ENCODE measurements at places on chromosomes 12 and 14.
A peak's percentile ranks its signal among the peaks of the same experiment; 100 is the strongest.

DNA sequence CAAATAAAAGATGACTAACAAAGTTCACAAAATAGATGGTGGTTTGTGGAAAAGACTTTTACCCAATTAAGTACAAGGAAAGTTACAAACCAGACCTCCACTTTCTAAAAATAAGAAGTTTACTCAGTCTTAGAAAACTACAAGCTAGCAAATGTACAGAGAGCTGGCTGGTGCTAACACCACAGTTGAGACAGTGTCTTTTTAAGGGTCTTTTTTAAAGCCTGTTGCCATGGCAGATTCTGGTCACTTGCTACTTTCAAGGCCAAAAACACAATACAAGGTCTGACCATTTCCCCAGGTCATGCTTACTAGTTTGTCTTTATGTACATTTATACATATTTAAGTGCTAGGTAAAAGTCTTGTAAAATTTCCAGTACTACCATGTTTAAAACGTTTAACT lies 2.4 kb downstream of the BTG1 start:
- peak; percentile 49 for DNase-seq

DNA sequence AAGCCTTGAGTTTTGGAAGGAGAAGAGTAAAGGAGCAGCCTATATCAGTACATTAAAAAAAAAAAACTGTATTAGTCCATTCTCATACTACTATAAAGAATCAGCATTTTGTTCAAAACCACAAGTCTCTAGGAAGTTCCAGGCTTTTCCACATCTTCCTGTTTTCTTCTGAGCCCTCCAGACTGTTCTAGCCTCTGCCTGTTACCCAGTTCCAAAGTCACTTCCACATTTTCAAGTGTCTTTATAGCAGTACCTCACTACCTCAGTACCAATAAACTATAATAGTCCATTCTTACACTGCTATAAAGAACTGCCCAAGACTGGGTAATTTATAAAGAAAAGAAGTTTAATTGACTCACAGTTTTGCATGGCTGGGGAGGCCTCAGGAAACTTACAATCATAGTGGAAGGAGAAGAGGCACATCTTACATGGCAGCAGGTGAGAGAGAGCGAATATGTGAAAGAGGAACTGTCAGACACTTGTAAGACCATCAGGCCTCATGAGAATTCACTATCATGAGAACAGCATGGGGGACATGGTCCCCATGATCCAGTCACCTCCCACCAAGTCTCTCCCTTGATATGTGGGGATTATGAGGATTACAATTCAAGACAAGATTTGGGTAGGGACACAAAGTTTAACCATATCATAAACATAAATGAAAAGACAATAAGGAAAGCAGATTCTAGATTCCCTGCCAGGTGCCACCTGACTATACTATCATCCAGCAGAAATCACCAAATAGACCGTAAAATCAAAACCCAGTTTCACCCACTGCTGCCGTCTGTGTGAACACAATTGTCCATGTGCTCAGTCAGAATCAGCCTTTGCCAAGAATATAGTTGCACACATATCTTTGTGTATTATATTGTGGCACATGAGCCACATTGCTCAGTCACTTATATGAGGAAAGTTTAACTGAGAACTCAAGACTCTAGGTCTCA lies 27.8 kb downstream of the TOGARAM1 start:
- no peak for DNase-seq

- DNase-seq: no peak
These were observed at the start of gene CFAP73 for GRCh38 chr12:113149361-113150150. CFAP73 (plus strand) TSS chr12:113149724; CDS start chr12:113149858, 134 bp downstream.

GRCh38 chr12:128879898-128880764 lies 26.9 kb downstream of the GLT1D1 start:
- no peak for DNase-seq

- DNase-seq: no peak
These were observed 241.3 kb downstream of the GRIN2B start for GRCh38 chr12:13740149-13740545.

GRCh38 chr14:55684956-55685584 lies 105.1 kb downstream of the KTN1 start:
- no peak for DNase-seq

- DNase-seq: peak; percentile 61
These were observed 61.3 kb upstream of the RESF1 start for GRCh38 chr12:31897781-31898503.

GRCh38 chr14:68401317-68401716 lies 391.6 kb downstream of the ZFP36L1 start:
- DNase-seq: no peak

DNA sequence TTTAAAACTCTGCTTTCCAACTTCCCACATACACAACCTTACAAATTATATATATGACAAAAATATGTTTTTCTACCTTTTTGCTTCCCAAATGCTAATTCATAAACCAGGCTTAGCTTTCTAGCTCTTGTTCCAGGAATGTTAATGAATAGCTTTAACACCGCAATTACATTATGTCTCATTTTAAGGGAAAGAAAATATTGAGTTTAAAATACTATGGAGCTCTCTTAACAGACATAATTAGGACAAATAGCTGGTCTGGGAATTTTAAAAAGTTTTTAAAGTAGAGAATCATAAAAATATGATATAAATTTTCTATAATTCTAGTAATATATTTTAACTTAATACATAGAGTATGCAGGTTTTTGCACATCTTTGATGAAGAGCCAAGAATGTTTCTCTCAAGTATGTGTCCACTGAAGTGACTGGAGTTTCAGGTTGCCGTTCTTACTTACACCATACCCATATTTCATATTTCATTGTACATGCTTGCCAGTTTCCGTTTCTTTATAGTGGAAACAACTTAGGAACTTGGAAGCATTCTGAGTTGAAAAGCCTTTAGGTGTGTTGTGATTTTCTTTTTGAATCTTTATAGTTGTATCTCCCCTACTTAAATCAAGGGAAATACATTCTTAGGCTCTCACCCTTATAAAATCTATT lies 90.6 kb upstream of the SLCO1C1 start:
- no peak for DNase-seq

GRCh38 chr14:102218688-102219087 lies 79.0 kb downstream of the WDR20 start:
- DNase-seq: no peak

Measured in CD4-positive, alpha-beta T cell treated with Interleukin-17A for 1 hour (primary cell).